ENCODE measurements at places on chromosomes 3 and 15.

DNA sequence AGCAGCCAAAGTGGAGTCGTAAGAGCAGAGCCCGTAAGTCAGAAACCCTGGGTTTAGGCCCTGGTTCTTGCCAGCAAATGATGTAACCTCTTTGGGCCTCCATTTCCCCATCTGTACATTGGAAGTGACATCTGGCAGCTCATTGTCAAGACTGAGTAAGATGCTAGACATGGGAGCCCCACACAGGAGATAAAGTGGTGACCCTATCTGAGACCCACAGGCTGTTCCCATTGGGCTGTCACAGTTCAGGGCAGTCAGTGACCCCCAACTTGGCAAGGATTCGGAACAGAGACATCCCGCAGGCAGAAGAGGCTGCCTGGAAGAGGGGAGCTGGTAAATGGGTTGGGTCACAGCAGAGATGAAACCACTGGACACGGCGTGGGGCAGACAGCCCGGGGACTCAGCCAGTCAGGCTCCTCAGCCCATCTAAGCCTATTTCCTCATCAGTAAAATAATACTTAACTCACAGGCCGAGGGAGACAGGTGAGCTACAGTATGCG, 1.8 kb downstream of the CLN6 start:
- no peak for DNase-seq

DNA sequence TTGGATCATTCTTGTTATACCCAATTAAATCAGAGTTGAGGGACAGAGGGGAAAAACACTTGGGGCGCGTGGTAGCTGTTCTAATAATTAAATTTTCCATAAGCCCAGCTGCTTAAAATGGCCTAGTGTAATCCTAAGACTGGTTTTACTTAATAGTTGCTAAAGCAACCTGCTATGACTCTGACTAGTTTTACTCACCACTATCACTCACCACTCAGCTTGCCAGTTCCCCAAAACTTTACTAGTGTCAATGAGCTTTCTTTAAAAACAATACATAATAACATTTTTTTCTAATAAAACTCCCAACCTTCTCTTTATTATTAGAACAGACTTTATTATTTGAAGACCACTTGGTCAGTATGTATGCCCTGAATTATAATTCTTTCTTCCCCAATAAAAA, 49.6 kb downstream of the ECT2 start:
- no peak for DNase-seq

- no peak for DNase-seq
Observed at GRCh38 chr3:3110299-3110630, at the start of gene IL5RA. Gene IL5RA, minus strand, starts transcription at chr3:3110374. Its CDS starts 5,390 bp downstream, at chr3:3104984.

DNA sequence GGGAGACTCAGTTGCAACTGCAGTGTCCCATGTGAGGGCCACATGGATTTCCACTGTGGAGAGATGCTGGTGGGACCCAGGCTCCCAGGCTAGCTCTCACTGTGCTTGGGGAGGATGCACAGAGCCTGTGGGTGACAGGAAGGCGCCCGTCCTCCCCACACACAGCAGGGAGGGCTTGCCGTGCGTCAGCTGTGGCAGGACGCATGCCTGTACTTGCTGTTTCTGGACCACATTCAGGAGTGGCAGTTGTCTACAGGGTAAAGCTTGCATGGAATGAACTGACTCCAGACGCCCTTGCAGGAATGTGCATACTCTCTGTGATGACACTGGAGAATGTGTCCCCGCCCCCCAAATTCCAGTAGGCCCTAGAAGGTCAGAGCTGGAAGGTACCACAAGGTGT, 63.8 kb upstream of the SNRPA1 start:
- no peak for DNase-seq

DNA sequence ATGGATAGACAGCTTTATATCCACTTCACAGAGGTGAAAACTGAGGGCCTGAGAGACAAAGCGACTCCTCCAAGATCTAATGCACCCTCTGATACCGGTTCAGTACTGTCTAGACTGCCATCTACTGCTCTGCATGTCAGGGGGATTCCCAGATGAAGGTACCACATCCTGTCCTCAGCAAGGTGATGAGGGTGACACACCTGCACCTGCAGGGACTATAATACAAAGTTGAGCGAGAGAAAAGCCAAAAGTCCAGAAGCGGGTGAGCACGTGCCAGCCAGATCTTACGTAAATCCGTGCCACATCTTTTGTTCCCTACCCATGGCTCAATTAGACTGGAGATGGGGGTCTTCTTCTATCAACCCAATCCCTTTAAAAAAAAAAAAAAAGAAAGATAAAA, 32.4 kb upstream of the HES1 start:
- DNase-seq, result no peak

DNA sequence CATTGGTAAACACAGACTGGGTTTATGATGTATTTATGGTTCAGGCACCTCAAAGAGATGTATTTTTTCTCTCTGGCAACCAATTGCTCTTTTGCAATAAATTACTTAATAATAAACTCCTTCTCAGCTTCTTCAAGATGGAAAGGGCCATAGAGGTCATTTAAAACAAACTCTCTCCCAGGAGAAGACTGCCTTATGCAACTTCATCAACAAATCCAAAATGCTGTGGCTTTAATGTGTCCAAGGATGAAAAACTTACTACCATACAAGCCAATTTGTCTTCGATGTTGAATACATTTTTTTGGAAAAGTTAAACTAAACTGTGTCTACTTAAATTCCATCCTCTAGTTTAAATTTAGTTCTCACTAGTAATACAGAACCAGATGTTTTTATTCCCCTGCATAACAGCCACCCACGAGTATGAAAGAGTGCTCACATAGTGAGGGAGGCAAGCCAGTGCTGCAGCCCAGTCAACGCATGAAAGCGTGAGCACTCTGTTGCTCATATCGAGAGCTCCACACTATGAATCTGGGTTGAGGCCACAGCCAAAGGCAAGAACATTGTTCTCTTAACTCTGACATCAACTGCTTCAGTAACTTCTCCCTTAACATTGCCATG, 761.3 kb upstream of the GRM7 start:
- no peak for DNase-seq

DNA sequence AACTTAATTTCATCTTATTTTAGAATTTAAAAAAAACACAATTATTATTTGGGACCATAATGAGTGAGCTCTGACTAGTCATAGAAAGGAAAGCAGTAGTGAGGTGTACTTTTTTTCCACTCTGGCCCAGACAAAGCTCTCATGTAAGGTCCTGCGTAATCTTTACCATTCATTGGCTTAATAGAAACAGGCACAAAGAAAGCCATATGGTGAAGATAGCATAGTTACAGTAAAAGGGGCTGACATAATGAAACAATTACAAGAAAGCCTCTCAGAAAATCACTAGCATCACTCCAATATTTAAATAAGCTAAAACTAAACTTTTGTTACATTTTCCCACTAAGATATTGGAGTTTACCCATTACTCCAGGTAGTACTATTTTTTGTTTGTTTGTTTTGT, 384.6 kb upstream of the ALCAM start:
- DNase-seq, result no peak

GRCh38 chr15:56014677-56015076, 21.3 kb upstream of the NEDD4 start:
- no peak for DNase-seq

GRCh38 chr3:50192689-50193141, 1.3 kb downstream of the GNAT1 start:
- peak; percentile 36 for DNase-seq

- DNase-seq, result no peak
Observed at GRCh38 chr3:73576999-73577461, 47.7 kb downstream of the PDZRN3 start.

DNA sequence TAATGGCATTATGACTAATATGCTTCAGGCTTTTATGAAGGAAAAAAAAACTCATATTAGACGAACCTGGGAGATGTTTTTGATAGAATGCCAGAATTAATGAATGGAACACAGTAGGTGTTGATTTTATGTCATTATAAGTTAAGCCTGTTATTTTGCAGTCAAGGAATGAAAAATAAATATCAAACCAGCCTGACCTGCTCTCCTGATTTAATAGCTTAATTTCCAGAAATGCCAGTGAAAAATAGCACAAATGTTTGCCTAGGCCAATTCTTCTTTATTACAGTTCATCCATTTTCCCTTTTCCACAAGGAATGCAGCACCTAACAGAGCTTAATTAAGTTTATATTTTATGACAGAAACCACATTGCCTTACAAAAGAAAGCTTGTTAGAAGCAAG, 292.0 kb downstream of the TBL1XR1 start:
- no peak for DNase-seq

GRCh38 chr15:51186181-51186705, 91.5 kb upstream of the TNFAIP8L3 start:
- DNase-seq, result no peak

- no peak for DNase-seq
Observed at GRCh38 chr15:87492321-87492720, 764.2 kb downstream of the NTRK3 start.

GRCh38 chr15:92034227-92034626, 180.7 kb downstream of the SLCO3A1 start:
- DNase-seq, result no peak

DNA sequence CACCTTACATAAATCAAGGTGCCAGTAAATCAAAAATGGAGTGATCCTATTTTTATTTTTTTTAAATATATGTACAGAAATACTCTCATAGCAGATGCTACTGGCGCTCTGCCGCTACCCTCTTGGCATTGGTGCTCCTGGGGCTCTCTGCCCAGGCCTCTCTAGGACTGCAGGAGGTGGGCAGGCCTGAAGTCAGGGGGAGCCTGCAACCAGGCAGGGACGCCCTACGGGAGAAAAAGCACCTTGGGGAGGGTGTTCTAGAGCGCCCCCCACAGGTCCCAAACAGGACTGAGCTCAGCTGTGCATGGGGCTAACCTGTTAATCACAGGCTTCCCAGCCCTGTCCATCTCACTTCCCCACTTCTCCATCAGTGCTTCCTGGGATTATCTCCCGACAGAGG, 192.5 kb downstream of the SHQ1 start:
- DNase-seq, result no peak

Measured in bone marrow (tissue), 2 donors.